Vagina (tissue), 2 donors: ENCODE measurements at places on chromosomes 7 and 10.

DNA sequence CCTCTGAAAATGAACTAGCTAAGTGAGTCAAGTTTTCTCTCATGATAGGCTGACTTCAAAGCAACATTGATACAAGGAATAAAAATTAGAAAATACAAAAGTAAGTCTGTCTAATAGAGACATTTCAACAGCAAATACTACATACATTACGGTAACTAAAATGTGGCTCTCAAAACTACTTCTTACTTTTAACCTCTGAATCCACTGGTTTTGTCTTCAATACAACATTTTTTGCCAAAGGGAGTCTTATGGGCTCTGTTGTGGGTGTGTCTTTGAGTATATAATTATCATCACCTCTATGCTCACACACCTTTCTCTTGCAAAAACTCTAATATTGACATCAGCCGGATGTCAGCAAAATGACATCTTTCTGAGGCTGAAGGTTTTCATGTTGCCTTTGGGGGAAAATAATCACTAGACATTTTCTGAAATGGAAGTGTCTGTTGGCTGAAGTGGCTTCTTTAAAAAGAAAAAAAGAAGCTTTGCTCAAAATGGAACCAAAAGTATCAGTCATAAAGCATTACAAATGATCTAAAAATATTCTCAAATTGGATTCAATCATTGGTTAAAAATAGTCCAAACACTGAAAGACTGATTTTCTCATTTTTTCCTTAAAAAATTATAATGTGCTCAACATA lies 41.8 kb upstream of the FAM133B start:
- no peaks in the 10 kb centered on the region for H3K36me3 ChIP-seq
- DNase-seq = no peak
- H3K4me3 ChIP-seq = no peak overlapping the region
- H3K27ac ChIP-seq = no peak overlapping the region

GRCh38 chr7:44580945-44581878 lies 819 bp downstream of the TMED4 start:
- peaks cover 25% of the 10 kb centered on the region for H3K4me1 ChIP-seq

DNA sequence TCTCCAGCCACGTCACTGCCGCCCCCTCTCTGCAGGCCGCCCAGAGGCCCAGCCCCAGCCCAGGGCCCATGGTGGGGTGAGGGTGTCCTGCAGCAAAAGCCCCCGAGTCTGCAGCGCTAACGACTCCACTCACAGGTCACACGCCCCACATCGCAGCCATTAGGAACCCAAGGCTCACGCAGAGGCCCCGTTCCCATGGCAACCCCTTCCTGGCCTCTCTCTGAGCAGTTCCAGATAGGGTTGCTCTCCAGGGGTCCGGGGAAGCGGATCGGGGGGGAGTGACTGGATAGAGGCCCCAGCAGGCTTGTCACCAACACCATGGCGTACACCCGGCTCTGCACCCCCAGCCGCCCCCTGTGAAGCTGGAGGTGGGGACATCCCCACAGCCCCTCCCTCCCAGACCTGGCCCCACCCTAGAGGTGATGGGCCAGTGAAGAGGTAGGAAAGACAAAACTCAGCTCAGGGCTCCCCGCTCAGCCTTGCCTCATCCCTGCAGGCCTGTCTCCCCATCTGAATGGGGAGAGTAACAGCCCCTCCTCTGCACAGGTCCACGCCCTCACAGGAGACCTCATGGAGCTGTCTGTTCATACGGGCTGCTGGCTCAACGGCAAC lies 41.2 kb downstream of the TNRC18 start:
- H3K27me3 ChIP-seq = no peaks in the 10 kb centered on the region
- peaks cover 85% of the 10 kb centered on the region for H3K4me1 ChIP-seq
- H3K27ac ChIP-seq = no peak overlapping the region
- no peak for DNase-seq
- no peaks in the 10 kb centered on the region for H3K36me3 ChIP-seq

DNA sequence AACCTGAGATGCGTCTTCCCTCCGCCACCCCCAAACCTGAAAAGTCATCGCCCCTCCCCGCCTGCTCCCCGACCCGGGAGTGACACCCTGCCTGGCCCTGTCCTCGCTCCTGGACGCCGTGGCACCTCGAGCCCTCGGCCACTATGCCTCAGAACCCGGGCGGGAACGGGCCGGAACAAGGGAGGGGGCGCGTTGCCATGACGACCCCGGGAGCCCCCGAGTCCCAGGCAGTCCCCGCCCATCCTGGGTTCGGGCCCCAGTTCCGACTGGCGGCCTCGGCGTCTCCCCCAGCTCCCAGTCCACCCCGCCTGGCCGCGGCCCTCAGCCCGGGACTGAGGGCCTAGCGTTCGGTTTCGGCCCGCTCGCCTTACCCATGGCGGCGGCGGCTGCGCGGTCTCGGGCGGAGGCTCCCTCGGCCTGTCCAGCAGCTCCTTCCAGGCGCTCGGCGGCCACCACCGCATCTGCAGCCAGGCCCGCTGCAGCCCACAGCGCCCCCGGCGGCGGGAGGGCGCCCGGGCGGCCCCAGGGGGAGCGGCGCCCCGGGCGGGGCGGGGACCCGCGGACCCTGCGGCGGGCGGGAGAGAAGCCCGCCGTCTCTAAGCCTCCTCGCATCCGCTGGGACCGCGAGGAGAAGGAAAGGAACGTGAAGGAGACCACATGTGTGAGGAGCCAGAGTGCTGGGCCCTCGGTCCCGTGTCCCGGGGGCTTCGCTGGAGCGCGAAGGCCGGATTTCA lies at the start of gene RUFY2:
Gene RUFY2, minus strand, starts transcription at position 463 of the 734 bp plus-strand sequence. Its CDS starts 88 bp downstream, at position 375.
- H3K27me3 ChIP-seq = no peaks in the 10 kb centered on the region
- no peaks in the 10 kb centered on the region for H3K36me3 ChIP-seq
- no peak for DNase-seq
- peak within 1 kb of the TSS; percentile 95 for H3K27ac ChIP-seq

- no peaks in the 10 kb centered on the region for H3K27me3 ChIP-seq
- H3K36me3 ChIP-seq = no peaks in the 10 kb centered on the region
- H3K27ac ChIP-seq = no peak overlapping the region
- DNase-seq = no peak
These were observed 214.7 kb downstream of the ELFN1 start for GRCh38 chr7:1884583-1885350.

DNA sequence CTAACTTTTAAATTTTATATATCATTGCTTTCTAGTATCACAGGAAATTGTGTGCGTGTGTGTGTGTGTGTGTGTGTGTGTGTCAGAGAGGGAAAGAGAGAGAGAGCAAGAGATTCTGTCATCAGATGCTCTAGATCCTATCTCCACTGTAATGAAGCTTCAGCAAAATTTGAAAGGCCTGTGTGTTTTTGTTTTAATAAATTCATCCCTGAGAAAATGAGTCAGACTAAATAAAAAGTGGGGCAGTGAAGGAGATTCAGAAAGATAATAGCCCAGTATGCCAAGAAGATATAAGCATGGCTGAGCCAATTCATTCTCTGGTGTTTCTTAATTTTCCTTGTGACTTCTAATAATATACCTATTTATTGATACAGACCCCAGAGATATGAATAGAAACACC lies 184.2 kb upstream of the TMEM196 start:
- no peaks in the 10 kb centered on the region for H3K36me3 ChIP-seq
- no peak for DNase-seq
- H3K4me3 ChIP-seq = no peak overlapping the region
- H3K4me1 ChIP-seq = no peaks in the 10 kb centered on the region
- no peak overlapping the region for H3K27ac ChIP-seq

DNA sequence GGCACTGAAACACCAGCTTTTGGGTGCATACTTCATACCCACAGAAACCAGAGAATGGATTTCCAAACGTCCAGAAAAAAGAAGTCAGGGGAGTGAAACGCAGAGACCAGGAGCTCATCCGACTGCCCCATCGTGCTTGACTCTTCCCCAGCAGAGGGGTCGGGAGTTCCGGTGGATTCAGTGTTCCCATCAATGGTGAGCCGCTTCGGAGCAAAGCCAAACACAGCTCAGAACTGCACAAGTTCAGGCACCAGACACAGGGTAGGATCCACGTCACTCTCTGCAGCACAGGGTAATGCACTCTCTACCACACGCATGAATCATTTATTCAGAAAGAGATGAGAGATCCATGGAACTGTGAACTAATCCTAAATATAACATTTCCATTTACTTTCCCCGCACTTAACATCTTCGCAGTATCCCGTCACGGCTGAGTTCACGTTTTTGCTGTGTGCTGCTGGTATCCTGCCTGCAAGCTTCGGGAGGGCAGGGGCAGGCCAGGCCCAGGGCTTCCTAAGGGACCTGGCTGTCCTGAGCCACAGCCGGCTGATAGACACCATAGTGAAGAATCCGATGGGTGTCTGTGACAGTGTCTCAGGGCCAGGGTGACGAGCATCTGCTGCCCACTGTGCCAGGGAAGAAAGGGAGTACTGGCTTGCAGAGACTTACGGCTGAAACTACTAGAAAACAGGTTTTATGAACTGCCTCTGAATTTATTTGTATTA lies 545.3 kb downstream of the PTPRN2 start:
- H3K4me1 ChIP-seq = no peaks in the 10 kb centered on the region
- no peak overlapping the region for H3K27ac ChIP-seq
